ENCODE measurements at places on chromosomes 2 and 18. TPM values are rescaled to one million over a fixed set of nuclear protein-coding genes. Genes with fewer than 3 reads are reported as not detected.

TFCP2L1 gene
- polyA plus RNA-seq: not detected

HOXD4 gene
- not detected for polyA plus RNA-seq

DNAH6 gene
- polyA plus RNA-seq: 0.69 TPM

CAMKMT gene
- 10.0 TPM for polyA plus RNA-seq

GRCh38 chr2:177172034-177172880, 40.3 kb upstream of the HNRNPA3 start:
- peaks cover 10% of the 10 kb centered on the region for H3K27me3 ChIP-seq
- DNase-seq: no peak
- no peaks in the 10 kb centered on the region for H3K36me3 ChIP-seq
- peaks cover 8% of the 10 kb centered on the region for H3K4me1 ChIP-seq

GRCh38 chr2:183495589-183496267, 371.5 kb downstream of the NUP35 start:
- H3K4me3 ChIP-seq: no peak overlapping the region
- H3K36me3 ChIP-seq: no peaks in the 10 kb centered on the region
- no peaks in the 10 kb centered on the region for H3K27me3 ChIP-seq
- DNase-seq: no peak

- no peak overlapping the region for H3K27ac ChIP-seq
- H3K4me1 ChIP-seq: peaks cover 14% of the 10 kb centered on the region
- no peaks in the 10 kb centered on the region for H3K27me3 ChIP-seq
Measured at GRCh38 chr2:11953258-11953657, 206.8 kb downstream of the LPIN1 start.

- peak overlapping the region; percentile 68 for H3K27ac ChIP-seq
- no peaks in the 10 kb centered on the region for H3K27me3 ChIP-seq
- H3K4me3 ChIP-seq: no peak overlapping the region
- peaks cover 8% of the 10 kb centered on the region for H3K36me3 ChIP-seq
- no peak for DNase-seq
Measured at GRCh38 chr18:31634331-31634713, 42.6 kb downstream of the TTR start.

DNA sequence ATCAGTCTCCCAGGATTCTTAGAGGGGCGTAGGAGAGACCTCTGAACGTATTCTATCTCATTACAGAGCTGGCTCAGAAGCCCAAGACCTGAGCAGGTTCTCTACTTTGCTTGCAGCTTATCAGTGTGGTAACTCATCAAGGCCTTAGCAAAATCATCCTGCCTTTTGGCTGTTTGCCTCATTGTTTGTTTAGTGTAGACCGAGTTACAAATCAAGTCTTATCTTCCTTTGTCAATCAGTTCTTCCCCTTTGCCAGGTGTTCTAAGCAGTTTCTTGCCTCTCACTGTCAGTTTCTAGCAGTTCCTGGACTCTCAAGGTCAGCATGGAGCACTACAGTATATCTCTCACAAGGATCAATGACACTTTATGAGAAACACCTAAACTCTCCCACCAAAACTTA, 30.9 kb upstream of the NAB1 start:
- DNase-seq: no peak
- no peaks in the 10 kb centered on the region for H3K4me1 ChIP-seq
- H3K36me3 ChIP-seq: peaks cover 7% of the 10 kb centered on the region
- H3K4me3 ChIP-seq: no peak overlapping the region
- H3K27ac ChIP-seq: no peak overlapping the region
- H3K27me3 ChIP-seq: no peaks in the 10 kb centered on the region
